ENCODE measurements at places on chromosomes 2 and 18. TPM values are rescaled to one million over a fixed set of nuclear protein-coding genes. Genes with fewer than 3 reads are reported as not detected.

The KCNG2 gene
- total RNA-seq, result 0.73 TPM

The SPAST gene
- total RNA-seq, result 24.8 TPM

The ASB18 gene
- total RNA-seq, result not detected

The PHLPP1 gene
- 5.0 TPM for total RNA-seq

The CPO gene
- 0.17 TPM for total RNA-seq

The SERPINB8 gene
- total RNA-seq, result 7.4 TPM

The ADAM23 gene
- 10.6 TPM for total RNA-seq

The UGT1A10 gene
- total RNA-seq, result not detected

The ZNF892 gene
- total RNA-seq, result 7.9 TPM

The GALNT14 gene
- total RNA-seq, result 0.66 TPM

The ALKAL2 gene
- total RNA-seq, result not detected

The MROH2A gene
- total RNA-seq, result not detected

The CRYBA2 gene
- total RNA-seq, result not detected

The GPC1 gene
- 371 TPM for total RNA-seq

The ALPI gene
- not detected for total RNA-seq

The NRBP1 gene
- 122 TPM for total RNA-seq

The C2orf66 gene
- total RNA-seq, result 0.17 TPM

The CYP26B1 gene
- total RNA-seq, result under 0.01 TPM

The FOXI3 gene
- not detected for total RNA-seq

The KCNS3 gene
- 1.0 TPM for total RNA-seq

The LPIN1 gene
- 181 TPM for total RNA-seq

The ARMC9 gene
- 105 TPM for total RNA-seq

The CFAP65 gene
- not detected for total RNA-seq

The GPN1 gene
- 32.1 TPM for total RNA-seq

The TRABD2A gene
- 17.5 TPM for total RNA-seq

The STRN gene
- total RNA-seq, result 13.1 TPM

The FABP1 gene
- not detected for total RNA-seq

The SERPINB10 gene
- not detected for total RNA-seq

The SKA1 gene
- total RNA-seq, result 1.5 TPM

The UCN gene
- 1.8 TPM for total RNA-seq

The RTP5 gene
- not detected for total RNA-seq

The SNORC gene
- total RNA-seq, result 0.29 TPM

The ORC2 gene
- total RNA-seq, result 17.6 TPM

The GLI2 gene
- total RNA-seq, result 3.2 TPM

The DCTN1 gene
- 311 TPM for total RNA-seq

The NCKAP5 gene
- 3.5 TPM for total RNA-seq

The IL1R2 gene
- total RNA-seq, result not detected

The NEU2 gene
- not detected for total RNA-seq
